Forelimb muscle (tissue), 1 donor: ENCODE measurements at places on chromosomes 4 and X. TPM values are rescaled to one million over a fixed set of nuclear protein-coding genes. Genes with fewer than 3 reads are reported as not detected.

The MAGEB5 gene
- not detected for polyA plus RNA-seq

The FGF13 gene
- polyA plus RNA-seq: 81.2 TPM

The GALNTL6 gene
- 0.47 TPM for polyA plus RNA-seq

The SORCS2 gene
- 8.8 TPM for polyA plus RNA-seq

The OTC gene
- not detected for polyA plus RNA-seq

DNA sequence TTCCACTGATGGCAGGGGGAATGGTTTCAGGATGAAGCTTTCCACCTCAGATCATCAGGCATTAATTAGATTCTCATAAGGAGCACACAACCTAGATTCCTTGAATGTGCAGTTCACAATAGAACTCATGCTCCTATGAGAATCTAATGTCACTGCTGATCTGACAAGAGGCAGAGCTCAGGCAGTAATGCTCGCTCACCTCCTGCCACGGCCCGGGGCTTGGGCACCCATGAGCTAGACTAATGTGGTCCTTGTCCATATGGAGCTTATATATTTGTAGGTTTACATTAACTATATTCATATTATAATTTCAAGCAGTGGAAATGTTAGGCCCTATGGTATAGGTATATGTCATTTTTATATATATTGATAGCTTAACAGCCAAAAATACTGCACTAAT, 24.4 kb downstream of the SLC9B2 start:
- no peak for DNase-seq

GRCh38 chr4:152290366-152290921, 245.4 kb downstream of the FBXW7 start:
- DNase-seq: no peak

GRCh38 chrX:110326712-110327111, 8.8 kb upstream of the AMMECR1 start:
- DNase-seq: no peak

DNA sequence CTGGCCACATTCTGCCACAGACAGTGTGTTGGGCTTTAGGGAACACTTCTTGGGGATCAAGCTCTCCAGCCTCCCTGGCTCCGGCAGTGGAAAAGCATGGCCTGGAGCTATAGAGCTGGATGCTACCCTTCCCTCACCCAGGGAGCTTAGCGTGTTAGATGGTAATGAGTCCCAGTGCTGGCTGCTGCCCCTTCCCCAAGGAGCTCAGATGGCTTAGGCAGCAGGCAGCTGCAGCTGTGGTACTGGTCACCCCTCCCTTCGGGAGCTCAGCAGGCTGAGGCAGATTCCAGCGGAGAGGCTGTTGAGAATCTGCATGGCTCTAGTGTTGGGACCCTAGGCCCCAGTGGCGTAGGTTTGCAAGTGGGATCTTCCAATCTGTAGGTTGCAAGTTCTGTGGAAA, 19.5 kb downstream of the TMEM144 start:
- no peak for DNase-seq

- DNase-seq: no peak
Measured at GRCh38 chr4:82850684-82851083, 40.3 kb downstream of the SEC31A start.

DNA sequence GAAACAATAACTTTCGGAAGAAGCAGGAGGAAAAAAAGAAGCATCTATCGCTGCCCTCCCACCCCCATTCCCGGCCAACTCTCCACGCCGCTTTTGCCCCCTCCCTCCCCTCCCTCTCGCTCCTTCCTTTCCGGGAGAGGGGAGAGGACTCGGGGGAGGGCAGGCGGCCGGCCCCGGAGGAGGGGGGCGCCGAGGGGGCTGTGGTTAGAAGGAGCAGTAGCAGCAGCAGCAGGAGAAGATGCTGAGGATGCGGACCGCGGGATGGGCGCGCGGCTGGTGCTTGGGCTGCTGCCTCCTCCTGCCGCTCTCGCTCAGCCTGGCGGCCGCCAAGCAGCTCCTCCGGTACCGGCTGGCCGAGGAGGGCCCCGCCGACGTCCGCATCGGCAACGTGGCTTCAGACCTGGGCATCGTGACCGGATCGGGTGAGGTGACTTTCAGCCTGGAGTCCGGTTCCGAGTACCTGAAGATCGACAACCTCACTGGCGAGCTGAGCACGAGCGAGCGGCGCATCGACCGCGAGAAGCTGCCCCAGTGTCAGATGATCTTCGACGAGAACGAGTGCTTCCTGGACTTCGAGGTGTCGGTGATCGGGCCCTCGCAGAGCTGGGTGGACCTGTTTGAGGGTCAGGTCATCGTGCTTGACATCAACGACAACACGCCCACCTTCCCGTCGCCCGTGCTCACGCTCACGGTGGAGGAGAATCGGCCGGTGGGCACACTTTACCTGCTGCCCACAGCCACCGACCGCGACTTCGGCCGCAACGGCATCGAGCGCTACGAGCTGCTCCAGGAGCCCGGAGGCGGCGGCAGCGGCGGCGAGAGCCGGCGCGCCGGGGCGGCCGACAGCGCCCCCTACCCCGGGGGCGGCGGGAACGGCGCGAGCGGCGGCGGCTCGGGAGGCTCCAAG, 1.3 kb downstream of the PCDH7 start:
- no peak for DNase-seq

GRCh38 chrX:49230500-49231232, 2.5 kb downstream of the CACNA1F start:
- DNase-seq: no peak

DNA sequence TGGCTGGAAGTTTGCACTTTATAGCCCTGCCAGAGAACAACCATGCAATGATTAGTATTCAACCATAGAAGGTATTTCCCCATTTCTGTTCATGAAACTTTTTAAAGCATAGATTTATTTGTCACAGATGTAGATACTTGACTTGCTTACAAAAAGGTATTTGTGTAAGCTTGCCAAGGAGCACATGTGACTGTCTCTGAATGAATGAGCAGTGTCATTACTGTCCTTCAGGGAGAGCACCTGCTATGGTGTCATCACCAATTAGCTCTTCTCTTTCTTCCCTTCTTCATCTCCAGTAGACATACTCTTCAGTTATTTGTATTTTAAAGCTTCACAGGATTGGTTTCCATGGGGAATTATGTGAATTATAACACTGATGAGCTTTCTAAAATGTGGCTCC, 1064.7 kb upstream of the GRIA3 start:
- no peak for DNase-seq

DNA sequence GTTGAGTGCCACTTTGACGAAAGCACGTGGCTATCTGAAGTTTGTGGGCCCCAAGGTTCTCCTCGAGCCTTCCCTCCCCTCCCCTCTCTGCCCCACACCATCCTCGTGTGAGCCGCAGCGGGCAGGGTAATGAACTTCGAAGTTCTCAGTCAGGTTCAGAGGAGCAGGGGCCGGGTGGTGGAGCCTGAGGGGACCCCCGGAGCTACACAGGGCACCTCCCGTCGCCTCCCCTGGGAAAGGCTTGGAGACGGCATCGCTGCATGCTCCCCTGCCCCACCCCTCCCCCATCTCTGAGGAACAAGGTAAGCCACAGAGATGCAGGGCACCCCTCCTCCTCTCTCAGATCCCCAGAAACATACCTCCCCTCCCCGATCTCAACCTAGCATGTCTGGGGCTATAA, 2.8 kb upstream of the NKX1-1 start:
- no peak for DNase-seq

- DNase-seq: no peak
Measured at GRCh38 chr4:167831855-167832254, 260.5 kb upstream of the ANXA10 start.
